Bronchial epithelial cell (primary cell): ENCODE measurements at places on chromosomes 3 and 15. TPM values are rescaled to one million over a fixed set of nuclear protein-coding genes. Genes with fewer than 3 reads are reported as not detected.

Gene LCTL
- 0.26 TPM in 1 of 2 replicates, not detected in the other for total RNA-seq

Gene BSN
- total RNA-seq = under 0.01 TPM in 1 of 2 replicates, not detected in the other

Gene UBA7
- 0.53 and 0.64 TPM in 2 replicates for total RNA-seq

Gene WDR93
- total RNA-seq = not detected in 2 replicates

Gene PAK6
- 11.6 and 11.8 TPM in 2 replicates for total RNA-seq

Gene HRG
- not detected in 2 replicates for total RNA-seq

Gene ECE2
- total RNA-seq = not detected in 2 replicates

Gene DNAH12
- under 0.01 and 0.13 TPM in 2 replicates for total RNA-seq

Gene LYZL4
- total RNA-seq = not detected in 2 replicates

Gene GOLGA6L10
- 0.79 and 3.3 TPM in 2 replicates for total RNA-seq

Gene CCDC9B
- total RNA-seq = 12.1 and 17.3 TPM in 2 replicates

Gene CCDC33
- not detected in 2 replicates for total RNA-seq
